ENCODE measurements at places on chromosomes 13 and 19. TPM values are rescaled to one million over a fixed set of nuclear protein-coding genes. Genes with fewer than 3 reads are reported as not detected.

Gene PROSER3
- 13.4 TPM for total RNA-seq

Gene MCEMP1
- total RNA-seq: not detected

Gene OR7D2
- 1.4 TPM for total RNA-seq

Gene COMP
- not detected for total RNA-seq

Gene CGB1
- not detected for total RNA-seq

Gene IGFLR1
- 5.0 TPM for total RNA-seq

Gene ZNF211
- total RNA-seq: 27.0 TPM

Gene KIR2DL4
- not detected for total RNA-seq

Gene KLK3
- not detected for total RNA-seq

Gene ILF3
- total RNA-seq: 633 TPM

Gene TIMM44
- 59.5 TPM for total RNA-seq

Gene ZNF763
- total RNA-seq: 17.7 TPM

Gene ARMC6
- total RNA-seq: 35.0 TPM

Gene CDX2
- total RNA-seq: not detected
